Neural progenitor cell (in vitro differentiated cells): ENCODE measurements at places on chromosomes 1 and 21. TPM values are rescaled to one million over a fixed set of nuclear protein-coding genes. Genes with fewer than 3 reads are reported as not detected.

LCE7A gene
- not detected in 2 replicates for total RNA-seq

NUDT17 gene
- 5.9 and 11.9 TPM in 2 replicates for total RNA-seq

KPRP gene
- not detected in 2 replicates for total RNA-seq

DNA sequence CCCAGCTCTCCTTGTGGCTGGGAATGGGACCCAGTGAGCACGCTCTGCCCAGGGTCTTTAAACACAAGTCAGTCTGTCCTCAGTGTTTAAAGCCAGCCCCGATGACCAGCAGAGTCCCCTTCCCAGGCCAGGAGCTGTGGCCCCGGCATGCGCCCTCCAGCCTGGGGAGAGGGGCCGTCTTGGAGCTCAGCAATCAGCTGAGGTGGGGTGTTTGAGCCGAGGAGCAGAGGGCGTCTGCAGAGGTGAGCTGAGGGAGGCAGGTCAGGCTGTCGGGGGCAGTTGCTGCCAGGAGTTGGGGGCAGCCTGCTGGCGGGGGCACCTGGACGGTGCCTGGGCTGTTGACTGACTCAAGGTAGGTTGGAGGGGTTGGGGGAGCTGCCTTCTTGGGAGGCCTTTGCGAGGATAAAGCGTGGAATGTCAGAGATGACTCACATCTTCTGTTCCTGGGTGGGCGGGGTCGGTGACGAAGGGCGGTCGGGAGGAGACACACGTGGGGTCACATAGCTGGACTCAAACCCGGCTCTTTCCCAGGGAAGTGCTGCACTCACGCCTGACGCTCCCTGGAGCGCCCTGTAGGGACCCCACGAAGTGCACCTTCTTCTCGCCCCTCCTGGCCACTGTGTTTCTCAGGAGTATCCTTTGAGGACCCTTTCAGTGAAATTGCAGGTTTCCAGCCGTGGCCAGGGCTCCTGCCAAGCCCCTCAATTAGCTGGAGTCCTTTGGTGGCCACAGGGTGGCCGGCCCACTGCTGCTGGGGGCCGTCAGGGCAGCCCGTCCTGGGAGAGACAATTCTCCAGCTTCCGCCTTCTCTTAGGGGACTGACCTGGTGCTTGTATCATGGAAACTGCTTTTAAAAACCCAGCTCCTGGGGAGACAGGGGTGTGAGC, 86.2 kb downstream of the SIK1 start:
- DNase-seq = no peak

- DNase-seq = no peak
Observed at GRCh38 chr1:160179336-160179735, 11.0 kb upstream of the CASQ1 start.

- no peak for DNase-seq
Observed at GRCh38 chr1:167631936-167632614, 2.0 kb downstream of the RCSD1 start.

DNA sequence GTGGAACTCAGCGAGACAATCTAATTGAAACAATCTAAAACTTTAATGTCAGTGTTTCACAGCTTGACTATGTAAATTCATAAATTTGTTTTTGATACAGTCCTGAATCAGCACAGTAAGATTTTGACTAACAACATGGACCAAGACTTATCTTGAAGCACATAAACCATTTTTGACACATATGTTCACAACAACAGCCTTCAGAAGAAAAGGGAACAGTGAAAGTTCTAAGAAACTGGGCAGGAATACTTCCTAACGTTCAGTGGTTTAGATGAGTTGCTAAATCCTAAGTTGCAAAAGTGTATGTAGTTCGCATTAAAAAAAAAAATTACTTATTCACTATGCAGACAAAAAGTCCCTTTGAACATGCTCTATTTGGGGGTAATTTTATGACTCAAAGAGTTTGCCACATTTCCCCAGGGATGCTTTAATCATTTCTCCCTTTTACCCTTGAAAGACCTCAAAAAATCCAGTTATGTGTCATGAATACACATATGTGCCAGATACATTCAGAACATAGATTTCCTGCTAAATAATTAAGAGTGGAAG, 120.2 kb downstream of the MRPL39 start:
- DNase-seq = no peak

GRCh38 chr1:76105372-76105771, 30.8 kb downstream of the ST6GALNAC3 start:
- DNase-seq = no peak

DNA sequence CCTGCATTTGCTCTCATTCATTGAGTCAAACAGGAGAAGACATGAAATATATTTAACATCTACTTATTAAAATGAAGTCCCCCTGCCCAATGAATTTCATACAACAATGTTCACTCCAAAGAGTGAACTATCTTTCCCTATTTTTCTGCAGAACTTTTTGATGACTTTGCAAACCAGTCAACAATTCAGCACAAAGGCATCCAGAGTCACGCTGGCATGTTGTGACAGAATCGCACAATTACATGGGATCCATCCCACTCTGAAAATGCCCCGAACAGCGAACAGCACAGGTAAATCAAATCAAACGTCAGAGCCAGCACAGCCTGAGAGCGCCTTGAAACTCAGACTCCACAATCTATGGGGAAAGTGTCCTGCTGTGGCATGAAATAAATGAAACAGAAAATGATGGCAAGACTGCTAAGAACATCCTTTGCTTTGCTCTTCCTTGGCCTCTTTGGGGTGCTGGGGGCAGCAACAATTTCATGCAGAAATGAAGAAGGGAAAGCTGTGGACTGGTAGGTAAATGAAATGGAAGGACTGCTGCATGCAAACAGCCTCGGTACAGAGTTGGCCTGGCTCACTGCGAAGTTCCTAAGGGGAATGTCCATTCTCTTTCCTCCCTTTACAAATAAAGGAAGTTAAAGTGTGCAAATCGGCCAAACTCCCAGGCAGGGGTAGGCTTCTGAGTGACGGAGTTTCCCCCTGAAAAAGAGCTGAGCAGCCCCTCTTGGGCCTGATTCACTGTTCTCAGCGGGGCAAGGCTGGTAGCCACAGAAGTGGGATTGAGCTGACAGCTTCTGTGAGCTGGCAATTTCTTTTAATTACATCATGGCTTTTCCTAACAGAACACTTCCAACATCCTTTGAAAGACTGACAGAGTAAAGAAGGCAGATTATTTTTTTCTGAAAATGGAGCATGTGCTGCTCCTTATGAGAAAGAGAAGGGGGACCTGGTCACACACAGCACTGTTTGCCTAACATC, at the start of gene DNASE2B:
Gene DNASE2B (plus strand): TSS at position 310 of the 981 bp plus-strand sequence. CDS start 81 bp downstream, at position 391.
- DNase-seq = no peak

DNA sequence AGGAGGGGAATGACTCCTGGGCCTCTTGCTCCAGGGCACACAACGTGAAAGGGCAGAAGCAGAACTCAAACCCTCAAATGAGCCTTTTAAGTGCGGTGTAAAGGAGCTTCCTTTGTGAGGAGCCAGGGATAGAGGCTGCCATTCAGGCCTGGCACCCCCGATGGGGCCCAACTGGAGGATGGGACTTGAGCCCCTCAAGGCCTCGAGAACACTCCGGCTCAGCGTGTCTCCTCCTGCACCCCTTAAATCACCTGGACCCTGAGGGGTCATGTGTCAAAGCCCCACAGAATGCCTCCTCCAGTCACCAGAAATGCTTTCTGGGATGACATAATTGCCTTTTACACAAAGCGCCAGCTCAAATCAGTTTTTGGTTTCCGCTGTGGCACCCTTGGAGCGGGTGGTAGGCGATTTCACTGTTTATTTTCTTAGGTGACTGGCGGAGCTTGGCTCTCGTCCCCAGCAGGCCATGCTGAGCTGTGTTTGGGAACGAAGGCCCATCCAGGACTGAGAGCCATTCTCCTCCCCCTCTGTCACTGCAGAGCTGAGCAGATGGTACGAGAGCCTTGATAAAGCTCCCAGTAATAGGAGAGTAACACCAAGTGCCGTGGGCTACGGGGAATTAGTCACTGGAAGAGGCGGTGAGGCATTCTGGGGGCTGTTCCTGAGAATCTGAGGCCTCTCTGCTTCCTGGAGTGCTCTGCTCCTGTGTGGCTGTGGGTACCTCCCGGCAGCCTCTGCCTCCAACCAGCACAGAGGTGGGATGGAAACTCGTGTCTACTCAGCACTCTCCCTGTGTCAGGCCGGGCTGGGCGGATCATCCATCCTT, 163.0 kb downstream of the GRIK3 start:
- no peak for DNase-seq
